ENCODE measurements at places on chromosomes 5 and 9.

GRCh38 chr9:136805207-136805740, 2.5 kb upstream of the RABL6 start:
- no peak for DNase-seq

GRCh38 chr5:82405161-82405560, 127.0 kb upstream of the RPS23 start:
- no peak for DNase-seq

- DNase-seq, result no peak
Measured at GRCh38 chr5:170756691-170757090, 26.8 kb upstream of the GABRP start.

- DNase-seq, result no peak
Measured at GRCh38 chr5:110853267-110853666, 114.5 kb downstream of the SLC25A46 start.

DNA sequence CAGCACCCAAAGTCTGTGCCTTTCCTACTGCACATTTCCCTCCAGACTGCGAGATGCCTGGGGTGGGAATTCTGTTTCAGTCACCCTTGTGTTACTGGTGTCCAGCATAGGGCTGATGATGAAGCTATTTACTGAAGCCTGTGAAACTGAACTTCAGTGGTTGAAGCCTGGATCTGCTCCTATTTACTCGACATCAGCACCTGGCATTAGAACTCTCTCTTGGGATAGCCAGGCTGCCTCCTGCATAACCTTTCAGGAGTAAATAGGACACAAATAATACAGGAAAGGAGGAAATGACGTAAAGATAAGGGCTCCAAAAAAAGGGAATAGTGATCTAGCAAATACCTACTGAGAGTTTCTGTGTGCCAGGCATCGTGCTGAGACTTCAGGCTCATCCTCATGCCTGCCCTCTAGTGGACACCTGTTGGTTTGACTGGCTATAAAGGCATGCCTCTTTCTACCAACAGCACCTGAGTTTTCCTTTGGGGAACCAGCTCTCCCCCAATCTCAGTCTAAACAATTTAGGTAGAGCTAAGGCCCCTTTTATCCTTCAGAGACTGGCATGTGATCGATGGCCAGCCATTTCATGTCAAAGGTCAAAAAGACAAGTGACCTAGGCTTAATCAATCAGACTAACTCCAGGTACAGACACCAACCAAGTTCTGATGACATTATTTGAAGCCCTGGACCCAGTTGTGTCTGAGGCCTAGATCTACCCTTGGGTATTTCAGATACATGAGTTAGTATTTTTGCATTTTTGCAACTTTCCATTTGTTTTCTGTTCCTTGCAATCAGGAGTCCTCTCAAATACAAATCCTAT, 192.1 kb upstream of the TRIM32 start:
- no peak for DNase-seq

DNA sequence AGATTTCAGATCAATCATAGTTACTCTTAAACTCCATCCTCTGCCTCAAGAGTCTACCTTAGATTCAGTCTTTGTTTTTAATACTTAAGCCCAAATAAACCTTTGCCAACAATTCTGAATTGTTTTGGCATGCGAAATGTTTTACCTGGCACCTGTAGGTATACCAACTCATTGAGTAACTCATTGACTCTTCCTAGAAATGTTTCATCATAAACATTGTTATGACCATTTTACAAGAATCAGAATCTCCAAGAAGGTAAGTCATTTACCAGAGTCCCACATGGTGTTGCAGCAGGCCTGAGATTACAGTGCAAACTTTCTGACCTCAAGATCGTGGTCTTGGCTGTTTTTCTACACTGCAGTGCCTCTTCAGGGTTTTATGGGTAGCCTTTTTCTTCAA, 750.4 kb downstream of the BRINP1 start:
- no peak for DNase-seq

GRCh38 chr5:168984135-168984675, 316.7 kb downstream of the SLIT3 start:
- DNase-seq, result no peak

DNA sequence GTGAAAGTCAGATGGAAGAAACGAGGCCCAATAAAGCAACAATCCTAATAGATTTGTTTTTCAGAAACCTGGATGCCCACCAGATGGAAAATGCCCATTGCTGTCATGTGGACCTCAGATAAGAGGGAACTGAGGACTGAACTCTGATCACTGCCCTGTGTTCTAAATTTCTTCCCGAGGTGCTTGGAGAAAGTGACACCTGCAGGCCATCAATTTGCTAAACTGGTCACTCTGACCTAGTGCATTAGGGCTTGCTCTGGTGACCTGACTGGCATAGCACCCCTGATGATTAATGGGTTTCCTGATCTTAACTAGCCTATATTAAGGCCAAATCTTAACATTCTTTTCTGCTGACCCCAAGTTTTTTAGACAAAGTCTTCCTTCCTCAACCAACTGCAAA, 32.4 kb upstream of the VDAC1 start:
- DNase-seq, result no peak

- no peak for DNase-seq
Measured at GRCh38 chr9:112819635-112820496, 69.3 kb downstream of the SNX30 start.

DNA sequence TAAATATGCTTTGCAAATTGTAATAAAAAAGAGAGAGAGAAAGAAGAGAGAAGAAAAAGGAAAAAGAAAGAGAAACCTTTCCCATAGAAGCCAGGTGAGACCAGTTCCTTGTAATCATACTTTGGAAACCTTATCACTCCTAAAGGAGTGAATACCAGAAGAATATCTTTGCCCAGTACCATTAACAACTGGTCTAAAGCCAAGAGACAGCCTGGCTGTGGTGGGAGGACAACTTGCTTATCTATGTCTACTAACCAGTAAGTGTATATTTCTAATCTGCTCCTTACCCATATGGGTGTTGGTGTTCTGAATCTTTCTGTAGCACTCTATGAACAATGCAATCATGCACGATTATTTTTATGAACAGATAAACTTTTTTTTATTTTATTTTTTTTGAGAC, 10.5 kb upstream of the TXN start:
- no peak for DNase-seq

GRCh38 chr9:71746758-71747125, 21.6 kb downstream of the CEMIP2 start:
- DNase-seq, result no peak

DNA sequence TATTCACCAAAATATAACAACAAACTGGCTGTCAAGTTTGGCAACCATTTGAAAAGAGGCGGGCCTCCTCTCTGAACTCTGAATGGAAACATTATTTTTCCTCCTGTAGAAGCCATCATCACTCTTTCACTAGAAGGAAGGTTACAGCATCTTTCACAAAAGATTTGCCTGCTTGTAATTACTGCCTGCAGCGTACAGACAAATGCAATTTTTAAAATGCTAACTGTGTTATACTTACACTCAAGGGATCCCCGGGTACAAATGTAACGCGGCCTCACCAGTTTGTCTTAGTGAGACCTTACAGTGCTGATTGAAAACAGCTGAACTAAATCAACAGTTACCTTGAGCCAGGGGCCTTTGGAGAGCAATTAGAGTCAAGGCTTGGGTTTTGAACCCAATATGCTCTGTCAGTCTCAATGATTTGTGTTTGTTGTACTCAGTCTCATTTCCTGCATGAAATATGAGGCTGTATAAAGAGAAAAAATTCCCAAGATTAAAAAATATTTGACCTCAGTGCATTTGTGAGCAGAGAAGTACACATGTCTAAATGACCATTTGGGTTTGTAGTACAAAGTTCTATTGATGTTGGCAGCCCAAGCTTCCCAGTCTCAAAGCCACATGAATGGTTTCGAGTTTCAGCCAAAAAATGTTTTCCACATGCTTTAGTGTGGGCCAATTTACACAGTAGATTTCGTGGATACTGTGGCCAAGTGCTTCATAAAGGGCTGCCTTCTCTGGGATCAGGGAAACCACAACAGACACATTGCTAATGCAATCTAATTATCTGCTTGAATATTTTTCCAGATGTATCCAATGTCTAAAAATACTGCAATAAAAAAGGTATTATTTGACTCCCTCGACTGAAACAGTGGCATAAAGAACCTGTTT, 500.0 kb downstream of the SPATA31D1 start:
- DNase-seq, result no peak

- no peak for DNase-seq
Measured at GRCh38 chr5:135344349-135344748, 54.7 kb downstream of the MACROH2A1 start.

DNA sequence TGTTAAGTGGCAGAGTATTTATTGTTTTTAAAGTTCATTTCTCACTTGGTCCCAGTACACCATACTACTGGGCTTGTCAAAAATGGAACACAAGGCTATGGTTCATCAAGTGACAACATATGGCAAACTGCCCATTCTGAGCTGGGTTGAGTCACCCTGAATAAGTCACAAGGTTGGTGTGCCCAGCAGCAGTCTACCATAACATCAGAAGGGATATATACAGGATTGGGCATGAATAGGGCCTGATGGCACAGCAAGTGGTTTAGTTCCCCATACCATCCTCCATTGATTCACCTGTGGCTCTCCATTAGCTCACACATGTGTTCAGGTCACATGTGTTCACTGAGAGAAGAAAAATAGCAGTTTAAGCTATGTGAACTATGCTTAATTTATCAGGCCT, 249.8 kb upstream of the PRDM9 start:
- no peak for DNase-seq

DNA sequence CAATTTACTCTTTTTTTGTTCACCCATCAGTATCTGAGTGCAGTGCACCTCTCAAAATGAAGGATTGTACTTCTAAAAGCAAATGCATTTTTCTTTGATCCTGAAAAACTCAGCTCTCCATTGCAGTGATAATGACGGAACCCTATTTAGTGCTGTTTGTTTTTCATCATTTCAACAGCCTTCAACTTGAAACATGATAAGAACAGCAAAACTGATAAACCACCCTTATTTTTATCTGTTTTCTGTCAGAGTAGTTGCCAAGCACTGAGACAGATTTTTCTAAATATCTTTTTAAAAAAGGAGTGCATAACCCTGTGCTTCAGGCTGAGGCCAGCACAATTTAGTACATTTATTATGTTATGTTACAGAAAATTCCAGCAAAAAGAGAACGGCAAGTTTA, 549.8 kb upstream of the DMAC1 start:
- DNase-seq, result no peak

- DNase-seq, result no peak
Measured at GRCh38 chr5:172544371-172545095, 90.2 kb upstream of the SH3PXD2B start.

DNA sequence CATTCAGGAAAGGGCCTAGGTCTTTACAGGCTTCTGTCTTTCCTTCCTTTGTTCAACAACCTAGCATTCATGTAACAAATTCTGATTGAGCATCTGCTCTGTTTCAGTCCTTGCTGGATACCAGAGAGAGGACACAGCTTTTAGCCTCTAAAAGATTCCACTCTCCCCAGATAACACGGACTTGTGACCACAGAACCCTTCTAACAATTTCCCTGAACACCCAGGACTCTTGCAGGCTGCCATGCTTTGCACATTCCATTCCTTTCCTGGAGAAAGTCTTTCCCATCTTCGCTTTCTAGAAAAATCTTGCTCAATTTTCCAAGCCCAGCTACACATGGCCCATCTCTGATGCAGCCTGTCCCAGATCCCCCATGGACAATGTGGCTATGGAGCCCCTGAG, 310.9 kb downstream of the ACTL7B start:
- no peak for DNase-seq

DNA sequence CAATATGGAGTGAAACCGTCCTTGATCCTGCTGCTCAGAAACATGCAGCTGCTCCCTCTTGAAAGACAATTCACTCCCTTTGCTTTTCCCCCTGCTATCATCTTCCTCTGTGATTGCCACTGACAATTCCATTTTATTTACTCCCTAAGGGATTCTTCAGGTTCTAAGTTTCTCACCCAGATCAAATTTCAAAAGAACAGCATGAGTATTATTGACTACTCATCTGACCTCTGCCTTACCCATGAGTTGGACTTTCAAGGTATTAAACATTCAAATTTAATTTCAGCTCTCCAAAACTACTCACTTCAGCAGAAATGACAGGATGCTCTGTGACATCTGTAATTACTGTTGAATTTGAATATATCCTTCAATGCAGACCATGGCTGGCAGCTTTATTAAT, 236.5 kb upstream of the HAPLN1 start:
- no peak for DNase-seq

DNA sequence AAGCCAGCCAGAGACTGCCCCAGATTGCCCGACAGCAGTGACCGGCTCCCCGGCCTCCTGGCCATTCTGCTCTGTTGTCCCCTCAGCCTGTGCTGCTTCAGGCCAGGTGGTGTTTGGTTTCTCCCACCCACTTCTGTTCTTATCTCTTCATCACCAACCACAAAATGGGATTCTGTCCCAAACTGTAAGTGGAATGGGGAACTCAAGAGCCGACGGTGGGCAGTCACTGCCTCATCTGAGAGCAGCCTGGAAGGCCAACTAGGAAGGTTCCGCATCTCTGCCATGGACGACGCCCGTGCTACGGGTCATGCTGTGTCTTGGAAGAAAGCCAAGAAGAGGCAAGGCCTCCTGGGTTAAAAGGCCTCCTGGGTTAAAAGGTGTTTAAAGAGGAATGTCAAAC, 219.0 kb upstream of the PIK3R1 start:
- no peak for DNase-seq

DNA sequence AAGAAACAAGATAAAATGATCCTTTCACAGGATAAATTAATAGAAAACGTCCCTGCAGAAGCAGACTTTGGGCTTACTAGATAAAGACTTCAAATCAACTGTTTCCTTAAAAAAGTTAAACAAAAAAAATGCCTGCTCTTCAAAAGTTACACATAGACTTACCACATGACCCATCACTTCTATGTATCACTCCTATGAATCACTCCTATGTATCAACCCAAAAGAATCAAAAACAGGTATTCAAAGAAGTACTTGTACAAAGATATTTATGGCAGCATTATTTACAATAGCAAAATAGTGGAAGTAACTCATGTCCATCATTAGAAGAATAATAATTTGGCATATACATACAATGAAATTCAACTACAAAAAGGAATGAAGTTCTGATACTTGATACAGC, 56.3 kb upstream of the PRDM9 start:
- DNase-seq, result no peak

DNA sequence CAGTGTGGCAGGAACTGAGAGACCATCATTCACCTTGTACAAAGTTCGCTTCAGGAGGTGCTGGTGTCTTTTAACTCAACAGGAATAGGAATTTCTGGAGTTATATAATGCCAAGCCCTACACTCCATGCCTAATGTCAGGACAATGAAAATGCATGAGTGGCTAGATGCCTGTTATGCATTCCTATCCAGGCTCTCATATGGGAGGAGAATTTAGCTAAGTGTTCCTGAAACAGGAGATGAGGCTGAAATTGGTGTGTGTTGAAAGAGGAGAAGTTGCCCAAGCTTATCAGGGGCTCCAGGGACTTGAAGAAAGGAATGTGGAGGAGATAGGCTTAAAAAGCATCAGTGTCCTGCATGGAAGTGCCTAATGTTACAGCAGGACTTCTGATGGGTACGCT, 26.8 kb upstream of the PRUNE2 start:
- no peak for DNase-seq

DNA sequence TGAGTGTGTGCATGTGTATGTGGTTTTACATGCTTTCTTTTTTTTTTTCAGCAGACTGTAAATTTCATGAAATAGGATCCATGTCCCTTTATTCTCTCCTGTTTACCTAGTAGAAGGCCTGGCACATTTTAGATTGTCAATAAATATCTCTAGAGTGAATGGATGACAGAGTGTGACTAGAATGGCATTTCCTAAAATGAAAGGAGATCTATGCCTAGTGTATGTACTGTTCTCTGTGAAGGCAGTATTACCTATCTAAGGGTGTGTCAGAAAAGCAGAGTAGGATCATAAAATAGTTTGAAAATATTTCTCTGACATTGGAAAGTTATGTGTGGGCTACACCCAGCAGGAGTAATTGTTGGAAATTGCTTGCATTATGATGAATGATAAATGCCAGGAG, 1876.0 kb upstream of the C9orf72 start:
- no peak for DNase-seq

GRCh38 chr5:100616291-100616690, 81.1 kb downstream of the FAM174A start:
- DNase-seq, result no peak

Data from stimulated activated CD8-positive, alpha-beta memory T cell treated with anti-CD3 and anti-CD28 coated beads, Interleukin-4, amount 100 ng/mL, for 1 hour (primary cell).